ENCODE measurements at places on chromosomes 4 and X. TPM values are rescaled to one million over a fixed set of nuclear protein-coding genes. Genes with fewer than 3 reads are reported as not detected.

Gene TCEAL2
- 0.39 TPM for total RNA-seq

Gene PDZD4
- total RNA-seq, result 0.70 TPM

Gene SMC1A
- 161 TPM for total RNA-seq

Gene C1QTNF7
- not detected for total RNA-seq

Gene SHROOM4
- not detected for total RNA-seq

Gene NKAP
- 9.7 TPM for total RNA-seq

Gene NLRP2B
- total RNA-seq, result not detected

Gene GPR78
- total RNA-seq, result not detected

Gene CLDN22
- total RNA-seq, result not detected

DNA sequence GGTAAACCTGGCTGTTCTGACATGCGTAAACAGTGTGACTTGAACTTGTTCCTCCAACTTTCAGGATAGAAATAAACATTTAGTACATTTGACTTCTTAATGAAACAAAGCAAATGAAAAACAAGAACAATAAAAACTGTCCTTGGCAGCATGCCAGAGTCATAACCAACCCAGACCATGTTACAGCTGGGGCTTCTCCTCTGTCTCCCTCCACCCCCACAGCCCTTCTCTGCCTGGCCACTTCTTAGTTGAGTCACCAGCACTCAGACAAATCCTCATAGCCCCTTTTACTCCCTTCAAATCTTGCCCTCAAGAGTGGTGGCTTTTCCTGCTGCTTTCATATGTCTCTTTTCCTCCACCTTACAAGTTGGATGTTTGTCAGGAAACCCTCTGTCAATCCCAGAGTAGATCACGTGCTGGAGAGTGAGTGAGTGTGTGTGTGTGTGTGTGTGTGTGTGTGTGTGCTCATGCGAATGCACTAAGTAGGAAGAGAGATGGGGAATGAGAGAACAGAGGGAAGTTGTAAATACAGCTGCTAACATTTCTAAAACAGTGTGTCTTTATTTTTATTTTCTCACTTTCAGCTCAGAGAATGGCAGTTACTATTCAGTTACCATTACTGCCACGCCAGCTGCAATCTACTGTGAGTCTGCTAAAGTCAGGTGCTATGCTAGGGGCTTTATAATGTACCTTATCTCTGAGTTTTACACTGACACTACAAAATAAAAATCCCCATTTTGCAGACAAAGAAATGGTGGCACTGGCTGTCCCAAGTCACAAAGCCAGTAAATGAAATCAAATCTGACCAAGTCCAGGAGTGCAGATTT is 15.0 kb downstream of the SCARB2 start:
- peak; percentile 56 for DNase-seq

DNA sequence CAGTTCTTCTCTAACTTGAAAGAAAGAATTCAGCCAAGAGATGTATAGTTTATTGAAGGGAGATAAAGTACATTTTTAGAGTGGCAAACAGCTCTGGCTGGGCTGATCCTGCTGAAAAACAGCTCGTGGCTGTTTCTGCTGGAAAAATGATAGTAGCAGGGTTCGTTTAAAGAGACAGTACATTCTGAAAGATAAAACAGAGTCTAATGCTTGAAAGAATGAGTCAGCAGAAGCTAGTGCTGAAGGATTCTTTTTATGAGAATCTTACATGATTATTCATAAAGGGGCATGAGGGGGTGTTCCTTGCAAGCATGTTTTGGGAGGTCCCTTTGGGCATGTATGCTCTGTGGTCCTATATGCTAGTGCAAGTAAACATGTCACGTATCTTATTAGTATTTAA is 790.0 kb downstream of the PCDH18 start:
- DNase-seq, result no peak

GRCh38 chr4:22391551-22391950 is 124.3 kb downstream of the ADGRA3 start:
- DNase-seq, result no peak

- DNase-seq, result no peak
These were observed 33.7 kb downstream of the HTT start for GRCh38 chr4:3108211-3108610.

- no peak for DNase-seq
These were observed 8.7 kb downstream of the SMIM10 start for GRCh38 chrX:134999469-134999868.

DNA sequence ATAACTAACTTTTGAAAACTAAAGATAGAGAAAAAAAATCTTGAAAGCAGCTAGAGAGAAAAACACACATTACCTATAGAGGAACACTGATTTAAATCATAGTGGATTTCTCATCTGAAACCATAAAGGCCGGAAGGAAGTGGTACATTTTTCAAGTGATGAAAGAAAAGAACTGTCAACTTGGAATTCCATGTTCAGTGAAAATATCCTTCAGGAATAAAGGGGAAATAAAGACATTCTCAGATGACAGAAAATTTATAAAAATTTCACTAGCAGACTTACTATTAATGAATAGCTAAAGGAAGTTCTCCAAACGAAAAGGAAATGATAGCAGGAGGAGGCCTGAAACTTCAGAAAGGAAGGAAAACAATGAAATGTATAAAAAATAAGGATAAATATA is 7.6 kb upstream of the JADE3 start:
- no peak for DNase-seq

DNA sequence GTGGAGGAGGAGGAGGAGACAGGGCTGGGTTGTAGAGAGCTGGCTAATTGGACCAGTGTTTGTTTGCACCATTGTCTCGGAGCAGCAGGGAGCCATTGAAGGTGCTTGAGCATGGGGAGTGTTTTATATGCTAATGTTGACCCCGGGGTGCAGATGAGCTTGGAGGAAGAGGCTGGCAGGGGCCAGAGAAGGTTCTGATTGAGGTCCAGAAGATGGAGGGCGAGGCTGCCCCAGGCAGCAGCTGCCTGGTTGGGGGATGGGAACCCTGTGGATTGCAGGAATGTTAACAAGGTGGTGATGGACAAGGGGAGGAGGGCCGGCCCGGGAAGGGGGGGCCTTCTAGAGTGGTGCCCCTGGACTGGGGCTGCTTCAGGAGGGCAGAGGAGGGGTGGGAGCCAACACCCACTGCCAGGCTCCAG is 18.0 kb downstream of the DOK7 start:
- DNase-seq, result no peak

DNA sequence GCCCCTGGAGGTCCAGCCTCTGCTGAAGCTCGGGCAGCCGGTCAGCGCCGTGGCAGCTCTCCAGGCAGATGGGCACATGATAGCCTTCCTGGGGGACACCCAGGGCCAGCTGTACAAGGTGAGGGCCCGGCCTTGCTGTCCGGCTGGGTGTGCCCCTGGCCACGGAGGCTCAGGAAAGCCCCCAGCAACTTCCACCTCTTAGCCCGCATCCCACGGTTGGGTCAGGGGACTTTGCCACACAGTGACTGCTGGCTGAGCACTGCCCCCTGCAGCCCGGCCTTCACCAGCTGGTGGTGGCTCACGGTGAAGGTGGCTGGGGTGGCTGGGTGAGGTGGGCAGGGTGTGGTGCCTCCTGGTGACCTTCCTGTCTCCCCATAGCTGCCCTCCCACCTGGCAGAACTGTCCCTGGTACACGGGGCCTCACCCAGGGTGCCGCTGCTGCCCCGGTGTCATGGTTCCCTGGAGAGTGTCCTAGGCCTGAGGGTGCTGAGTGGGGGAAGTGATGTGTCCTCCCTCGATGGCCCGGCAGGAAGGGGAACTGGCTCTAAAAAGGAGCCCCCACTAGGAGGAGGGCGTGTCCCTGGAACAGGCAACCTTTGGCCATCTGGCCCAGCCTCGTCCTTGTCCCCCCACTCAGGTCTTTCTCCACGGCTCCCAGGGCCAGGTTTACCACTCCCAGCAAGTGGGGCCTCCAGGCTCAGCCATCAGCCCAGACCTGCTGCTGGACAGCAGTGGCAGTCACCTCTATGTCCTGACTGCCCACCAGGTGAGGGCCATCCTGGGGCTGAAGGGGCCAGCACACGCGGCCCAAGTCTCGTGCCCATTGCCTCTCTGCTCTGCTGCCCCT is 4.5 kb downstream of the PLXNB3 start:
- DNase-seq, result no peak

- no peak for DNase-seq
These were observed 63.5 kb downstream of the EVC start for GRCh38 chr4:5774416-5775036.

DNA sequence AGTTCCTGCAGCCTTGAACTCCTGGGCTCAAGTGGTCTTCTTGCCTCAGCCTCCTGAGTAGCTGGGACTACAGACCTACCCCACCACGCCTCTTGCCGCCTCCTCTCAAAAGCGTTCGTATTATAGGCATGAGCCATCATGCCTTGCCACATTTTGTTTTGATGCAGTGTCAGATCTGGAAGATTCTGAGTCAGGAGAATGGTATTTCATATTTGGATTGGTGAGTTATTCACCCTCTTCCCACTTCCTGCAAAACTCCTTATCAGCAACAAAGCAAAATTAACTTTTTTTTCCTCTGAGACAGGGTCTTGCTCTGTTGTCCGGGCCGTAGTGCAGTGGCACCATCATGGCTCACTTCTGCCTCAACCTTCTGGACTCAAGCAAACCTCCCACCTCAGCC is 29.6 kb downstream of the REST start:
- DNase-seq, result no peak

- DNase-seq, result no peak
These were observed 1209.7 kb upstream of the PABPC4L start for GRCh38 chr4:135411251-135411650.

GRCh38 chr4:128427832-128428366 is 140.3 kb upstream of the PGRMC2 start:
- DNase-seq, result no peak

GRCh38 chrX:43735957-43736356 is 79.9 kb downstream of the MAOA start:
- no peak for DNase-seq

GRCh38 chrX:118181030-118181429 is 64.4 kb upstream of the KLHL13 start:
- DNase-seq, result no peak

DNA sequence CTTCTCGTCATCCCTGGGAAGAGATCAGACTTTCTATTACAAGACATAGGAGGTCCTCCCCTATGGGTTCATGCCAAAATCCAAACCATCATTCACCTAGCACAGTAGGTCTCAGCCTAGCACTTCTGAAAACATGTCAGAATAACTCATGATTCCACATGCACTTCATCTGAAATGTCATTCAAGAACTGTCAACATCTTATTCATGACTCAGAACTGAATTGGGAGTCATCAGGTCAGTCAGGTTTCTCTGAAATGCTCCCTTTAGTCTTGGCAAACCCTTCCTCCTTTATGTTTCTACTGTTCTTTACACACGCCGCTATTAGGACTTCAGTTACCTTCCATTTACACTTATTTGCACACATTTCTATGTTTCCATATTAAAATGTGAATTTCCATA is 67.2 kb downstream of the ANTXR2 start:
- DNase-seq, result peak; percentile 10

DNA sequence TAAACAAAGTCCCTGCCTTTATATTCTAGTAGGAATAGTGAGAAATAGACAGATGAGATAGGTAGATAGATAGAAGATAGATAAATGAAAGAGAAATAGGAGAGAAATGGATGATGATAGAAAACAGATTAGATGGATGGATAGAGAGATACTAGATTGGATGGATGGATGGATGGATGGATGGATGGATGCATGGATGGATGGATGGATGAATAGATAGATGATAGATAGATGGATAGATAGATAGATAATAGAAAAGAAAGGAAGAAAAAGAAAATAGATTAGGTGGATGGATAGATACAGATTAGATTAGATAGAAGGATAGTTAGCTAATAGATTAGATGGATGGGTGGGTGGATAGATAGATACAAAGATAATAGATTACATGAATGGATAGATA is 33.2 kb upstream of the WDR17 start:
- no peak for DNase-seq

DNA sequence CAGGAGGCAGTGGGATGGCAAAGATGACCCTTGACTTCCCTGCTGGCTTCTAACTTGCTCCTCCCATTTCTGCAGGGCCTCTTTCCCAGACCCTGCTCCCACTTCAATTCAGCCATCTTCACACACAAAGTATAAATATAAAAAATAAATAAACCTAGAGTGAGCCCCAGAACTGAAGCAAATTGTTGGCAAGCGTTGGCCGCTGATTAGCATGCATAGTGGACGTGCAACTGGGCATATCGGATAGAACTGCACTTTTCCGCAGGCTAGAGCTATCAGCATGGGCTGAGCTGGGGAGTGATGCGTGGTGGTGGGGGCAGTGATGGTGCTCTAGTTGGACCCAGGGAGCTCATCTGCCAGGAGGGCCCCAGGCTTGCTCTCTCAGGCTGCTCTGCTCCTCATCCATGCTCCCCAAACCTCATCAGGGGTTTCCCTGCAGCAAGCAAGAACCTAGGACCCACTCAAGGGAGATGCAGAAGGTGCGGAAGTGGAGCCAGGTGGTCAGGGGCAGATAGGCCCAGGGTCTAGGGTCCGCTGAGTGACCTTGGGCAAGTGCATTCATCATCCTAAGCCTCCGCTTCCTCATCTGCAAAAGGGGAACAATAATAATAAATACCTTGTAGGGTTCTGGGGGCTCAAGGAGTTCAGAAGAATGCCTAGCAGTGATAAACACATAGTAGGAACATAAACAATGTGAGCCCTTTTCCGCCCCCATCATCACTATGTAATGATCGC is 146.8 kb upstream of the PJA1 start:
- no peak for DNase-seq

DNA sequence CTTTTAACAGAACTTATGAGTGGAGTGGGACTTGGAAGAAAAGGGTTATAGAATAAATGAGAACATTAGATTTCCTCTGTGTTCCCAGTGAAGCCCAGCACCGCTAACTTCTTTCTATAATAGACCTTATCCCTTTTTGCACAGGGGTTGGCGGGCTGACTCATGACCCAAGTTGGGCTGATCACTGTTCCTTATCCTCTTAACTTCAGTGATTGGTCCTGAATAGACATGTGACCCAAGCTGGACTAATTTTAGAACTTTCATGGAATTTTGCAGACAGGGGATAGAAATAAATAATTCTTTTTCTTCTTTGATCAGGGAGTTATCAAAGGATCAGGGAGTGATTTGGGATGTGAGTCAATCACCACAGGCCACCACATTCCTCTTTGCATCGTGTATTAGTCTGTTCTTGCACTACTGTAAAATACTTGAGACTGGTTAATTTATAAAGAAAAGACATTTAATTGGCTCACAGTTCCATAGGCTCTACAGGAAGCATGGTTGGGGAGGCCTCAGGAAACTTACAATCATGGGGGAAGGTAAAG is 75.9 kb downstream of the UCHL1 start:
- no peak for DNase-seq

DNA sequence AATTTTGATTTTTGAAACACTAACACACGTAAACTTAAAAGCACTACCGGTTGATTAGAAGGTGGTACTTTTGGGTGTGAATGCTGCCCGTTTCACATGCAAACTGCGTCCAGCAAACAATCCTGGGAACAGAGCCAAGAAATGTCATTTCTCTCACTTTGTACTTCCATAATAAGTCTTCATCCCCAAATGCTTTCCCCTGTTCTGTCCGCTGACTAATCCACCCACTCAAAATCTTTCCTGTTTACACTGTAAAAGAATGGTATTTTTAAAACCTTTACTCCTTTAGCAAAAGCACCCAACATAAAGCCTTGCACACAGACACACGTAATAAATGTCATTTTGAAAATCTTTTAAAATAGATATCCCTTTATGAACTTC is 39.1 kb upstream of the PDLIM5 start:
- no peak for DNase-seq

All from activated naive CD8-positive, alpha-beta T cell treated with anti-CD3 and anti-CD28 coated beads for 36 hours (primary cell).